ENCODE measurements at places on chromosomes 5 and 9.

- peak; percentile 17 for DNase-seq
These were observed 435 bp downstream of the ZNF189 start for GRCh38 chr9:101398930-101399642.

GRCh38 chr5:133868946-133869518 is 99.4 kb downstream of the C5orf15 start:
- peak; percentile 20 for DNase-seq

- DNase-seq, result no peak
These were observed 129.2 kb upstream of the PHYKPL start for GRCh38 chr5:178361657-178362445.

- DNase-seq, result no peak
These were observed 69.3 kb upstream of the TMEM252 start for GRCh38 chr9:68609901-68610415.

GRCh38 chr5:162719720-162720119 is 652.1 kb downstream of the GABRG2 start:
- DNase-seq, result no peak

- DNase-seq, result no peak
These were observed 9.0 kb downstream of the RGS14 start for GRCh38 chr5:177366528-177367322.

GRCh38 chr5:80139466-80139972 is 104.4 kb downstream of the THBS4 start:
- DNase-seq, result no peak

GRCh38 chr5:144011388-144011787 is 159.1 kb downstream of the YIPF5 start:
- DNase-seq, result no peak

DNA sequence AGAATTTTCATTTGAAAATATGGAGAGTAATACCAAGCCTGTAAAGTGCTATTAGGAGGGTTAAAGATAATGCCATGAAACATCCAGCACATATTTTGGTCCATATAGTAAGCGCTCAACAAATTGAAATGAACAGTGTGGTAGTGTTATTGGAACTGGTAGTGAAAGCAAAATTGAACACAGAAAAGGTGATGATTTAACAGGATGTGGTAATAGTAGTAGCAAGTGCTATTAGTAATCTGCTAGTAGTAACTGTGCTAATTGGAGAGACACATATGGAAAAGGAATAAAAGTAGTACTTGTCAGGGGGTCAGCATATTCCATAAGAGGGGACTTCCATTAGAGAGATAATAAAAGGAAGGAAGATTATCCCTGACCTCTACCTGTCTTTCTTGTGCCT is 187.3 kb downstream of the HTR1A start:
- no peak for DNase-seq

GRCh38 chr5:108727651-108728565 is 19.8 kb upstream of the FER start:
- peak; percentile 73 for DNase-seq

GRCh38 chr5:89584339-89584956 is 701.5 kb upstream of the MEF2C start:
- no peak for DNase-seq

GRCh38 chr9:129990269-129991010 is 52.5 kb downstream of the FNBP1 start:
- DNase-seq, result no peak

DNA sequence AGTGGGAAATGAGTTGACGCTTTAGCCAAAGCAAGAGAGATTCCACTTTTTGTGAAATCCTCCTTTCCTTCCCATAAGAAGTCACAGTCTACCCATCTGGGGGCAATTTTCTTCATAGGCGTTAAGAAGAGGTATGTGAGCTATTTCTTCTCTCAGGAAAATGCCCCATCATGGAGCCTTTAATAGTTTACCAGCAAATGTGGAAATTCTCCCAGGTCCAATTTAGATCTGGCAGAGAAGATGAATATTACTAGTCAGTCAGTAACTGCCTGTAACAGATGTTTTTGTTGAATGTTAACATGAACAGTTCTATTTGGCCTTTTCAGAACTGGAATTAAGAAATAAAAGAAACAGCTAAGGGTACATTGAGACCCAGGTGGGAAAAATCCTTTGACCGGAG is 156.4 kb upstream of the RFX3 start:
- no peak for DNase-seq

DNA sequence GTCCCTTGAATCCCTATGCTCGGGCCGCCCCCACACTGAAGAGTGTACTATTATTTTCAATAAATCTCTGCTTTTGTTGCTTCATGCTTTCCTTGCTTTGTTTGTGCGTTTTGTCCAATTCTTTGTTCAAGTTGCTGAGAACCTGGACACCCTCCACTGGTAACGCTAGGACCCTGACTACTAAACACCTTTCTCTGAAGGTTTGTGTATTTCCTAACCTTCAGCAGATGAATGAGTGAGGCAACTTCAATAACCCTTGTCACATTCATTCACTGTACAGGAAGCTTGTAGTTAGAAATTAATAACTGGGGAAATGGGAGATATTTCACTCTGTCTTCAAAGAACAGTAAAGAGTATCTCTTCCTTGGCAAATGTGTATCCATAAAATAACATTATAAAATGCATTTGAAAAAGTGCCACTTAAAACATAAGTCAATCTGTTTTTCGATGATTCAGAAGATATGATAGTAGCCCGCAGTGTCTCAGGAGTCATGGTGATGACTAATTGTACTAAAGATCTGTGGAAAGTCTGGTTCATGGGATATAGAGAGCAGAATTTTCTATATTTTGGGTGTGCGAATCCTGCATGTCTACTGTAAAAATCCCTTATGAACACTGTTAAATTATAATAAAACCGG is 43.2 kb upstream of the ANKH start:
- no peak for DNase-seq

DNA sequence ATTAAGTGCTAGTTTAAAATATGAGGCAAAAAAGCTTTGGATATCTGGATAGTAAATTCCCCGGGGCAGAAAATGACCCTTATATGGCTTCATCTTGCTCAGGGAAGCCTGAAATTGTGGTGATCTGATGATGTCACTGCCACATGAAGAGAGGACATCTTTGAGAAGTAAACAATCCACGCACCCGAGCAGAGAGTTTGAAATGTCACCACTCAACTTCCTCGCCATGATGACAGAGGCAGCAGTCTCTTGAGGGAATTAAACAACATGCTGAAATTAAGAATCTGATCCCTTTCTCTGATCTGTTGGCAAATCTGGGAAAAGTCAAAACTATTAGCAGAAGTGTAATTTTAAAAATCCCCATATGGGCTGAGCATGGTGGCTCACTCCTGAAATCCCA is 110.0 kb downstream of the TLE1 start:
- no peak for DNase-seq

DNA sequence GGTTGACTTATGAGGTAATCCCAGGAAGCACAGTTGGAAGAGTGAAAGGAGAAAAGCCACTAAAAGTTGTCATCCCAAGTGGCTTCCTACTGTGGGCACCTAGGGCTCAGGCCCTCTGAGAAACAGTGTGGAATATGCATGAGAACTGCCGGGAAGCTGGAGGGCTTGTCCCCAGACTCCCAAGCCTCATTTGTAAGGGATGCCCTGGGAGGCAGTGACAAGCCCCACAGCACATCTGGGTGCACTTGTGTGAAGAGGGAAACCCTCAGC is 64.5 kb downstream of the SFXN1 start:
- no peak for DNase-seq

GRCh38 chr9:105328872-105329718 is 84.6 kb downstream of the SLC44A1 start:
- DNase-seq, result no peak

- no peak for DNase-seq
These were observed 296.6 kb upstream of the RASA1 start for GRCh38 chr5:86971034-86971571.

GRCh38 chr5:155480731-155481131 is 467.2 kb downstream of the KIF4B start:
- no peak for DNase-seq

- DNase-seq, result no peak
These were observed 29.3 kb downstream of the MARVELD2 start for GRCh38 chr5:69444127-69444754.

- DNase-seq, result no peak
These were observed 295.2 kb downstream of the ARHGAP26 start for GRCh38 chr5:143065185-143065965.

- DNase-seq, result no peak
These were observed 105.8 kb downstream of the LIFR start for GRCh38 chr5:38450627-38451026.

DNA sequence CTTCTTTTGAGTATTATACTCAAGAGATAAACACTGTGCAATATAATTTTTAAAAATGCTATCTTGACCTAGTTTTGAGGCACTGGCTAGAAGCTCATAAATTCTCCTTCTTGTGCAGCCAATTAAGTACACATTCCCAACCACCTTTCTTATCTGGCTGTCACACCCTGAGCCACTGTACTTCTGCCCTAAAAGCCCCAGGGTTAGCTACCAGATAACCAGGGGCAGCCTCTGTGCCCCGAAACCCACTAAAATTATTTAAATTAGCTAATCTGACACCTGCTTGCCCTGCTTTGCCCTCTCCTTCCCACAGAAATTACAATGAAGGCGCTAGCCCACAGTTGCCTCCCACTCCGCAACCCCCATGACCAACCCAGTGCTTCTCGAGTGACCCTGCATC is 597.3 kb upstream of the TYRP1 start:
- no peak for DNase-seq

GRCh38 chr5:173315495-173316338 is 12.5 kb downstream of the STC2 start:
- peak; percentile 62 for DNase-seq

GRCh38 chr9:93316726-93317494 is 133.0 kb downstream of the WNK2 start:
- no peak for DNase-seq

GRCh38 chr5:140093179-140093578 is 20.7 kb upstream of the PURA start:
- DNase-seq, result no peak

- DNase-seq, result no peak
These were observed 247.9 kb downstream of the NFIB start for GRCh38 chr9:14066032-14066431.

DNA sequence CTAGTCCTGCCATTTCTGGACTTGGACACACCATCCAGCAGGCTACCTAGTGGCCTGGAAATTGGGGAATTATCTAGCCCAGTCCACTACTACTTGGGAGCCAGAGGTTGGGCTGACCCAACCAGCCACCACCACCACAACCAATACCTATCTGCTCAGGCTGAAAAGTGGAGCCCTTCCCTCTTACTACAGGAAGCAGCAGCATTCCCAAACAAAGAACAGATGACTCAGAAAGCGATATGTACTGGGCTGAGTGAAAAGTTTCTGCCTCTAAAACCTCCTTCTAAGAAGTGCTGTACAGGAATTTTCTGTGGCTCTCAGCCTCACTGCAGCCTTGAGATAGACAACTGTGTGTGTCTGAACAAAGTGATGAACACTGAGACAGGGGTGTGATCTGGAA is 279.4 kb downstream of the CDH10 start:
- DNase-seq, result no peak

DNA sequence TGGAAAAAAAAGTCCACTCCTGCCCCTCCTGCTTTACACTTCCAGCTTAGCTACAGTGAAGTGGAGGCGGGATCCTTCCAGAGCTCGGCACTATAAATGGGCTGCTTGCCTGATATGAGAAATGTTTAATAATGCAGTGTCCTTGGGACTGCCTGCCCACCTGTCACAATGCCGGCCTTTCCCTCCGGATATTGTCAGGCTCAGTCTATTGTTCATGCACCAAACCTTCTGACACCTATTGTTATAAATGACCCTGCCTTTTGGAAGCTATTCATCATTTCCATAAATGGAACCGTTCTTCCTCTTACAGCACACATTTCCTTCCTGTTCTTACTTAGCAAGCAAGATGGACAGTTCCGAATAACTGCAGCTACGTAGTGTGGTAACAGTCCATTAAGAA is 146.3 kb downstream of the DMAC1 start:
- no peak for DNase-seq

DNA sequence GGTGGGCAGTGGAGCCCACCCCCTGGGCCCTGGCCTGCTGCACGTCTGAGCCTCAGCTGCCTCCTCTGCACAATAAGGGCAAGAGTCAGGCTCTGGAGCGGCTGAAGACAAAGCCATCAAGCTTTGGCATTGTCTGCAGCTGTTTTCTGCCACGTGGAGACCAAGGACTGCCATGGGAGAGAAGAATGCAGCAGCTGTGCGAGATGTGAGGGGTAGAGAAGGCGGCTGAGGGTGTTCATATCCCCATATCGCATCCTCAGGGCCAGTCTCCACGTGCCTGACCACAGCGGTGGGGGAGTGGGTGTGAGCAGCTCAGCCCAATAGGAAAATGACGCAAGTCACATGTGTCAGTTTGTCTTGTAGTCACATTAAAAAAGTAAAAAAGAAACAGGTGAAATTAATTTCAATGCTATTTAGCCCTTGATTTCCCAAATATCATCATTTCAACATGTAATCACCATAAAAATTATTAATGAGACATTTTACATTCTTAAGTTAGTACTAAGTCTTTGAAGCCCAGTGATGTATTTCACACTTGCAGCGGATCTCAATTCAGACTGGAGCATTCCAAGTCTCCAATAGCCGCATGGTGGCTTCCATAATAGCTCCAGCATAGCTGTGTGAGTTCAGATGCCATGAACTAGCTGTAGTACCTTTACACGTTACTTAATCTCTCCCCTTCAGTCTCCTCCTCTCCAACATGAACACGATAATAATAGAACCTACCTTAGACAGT is 6.6 kb downstream of the C1QTNF2 start:
- DNase-seq, result no peak

DNA sequence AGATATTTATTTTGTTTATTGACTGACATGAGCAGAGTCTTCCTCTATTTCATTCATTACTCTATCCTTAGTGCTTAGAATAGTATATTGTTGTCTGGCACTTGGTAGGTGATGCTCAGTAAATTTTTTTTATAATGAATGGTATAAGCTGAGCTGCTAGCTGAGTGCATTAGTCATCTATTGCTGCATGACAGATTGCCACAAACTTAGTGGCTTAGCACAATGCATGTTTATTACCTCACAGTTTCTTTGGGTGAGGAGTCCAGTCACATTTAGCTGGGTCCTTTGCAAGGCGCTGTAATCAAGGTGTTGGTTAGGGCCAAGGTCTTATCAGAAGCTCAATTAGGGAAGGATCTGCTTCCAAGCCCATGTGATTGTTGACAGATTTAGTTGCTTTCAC is 23.1 kb downstream of the SMAD5 start:
- no peak for DNase-seq

DNA sequence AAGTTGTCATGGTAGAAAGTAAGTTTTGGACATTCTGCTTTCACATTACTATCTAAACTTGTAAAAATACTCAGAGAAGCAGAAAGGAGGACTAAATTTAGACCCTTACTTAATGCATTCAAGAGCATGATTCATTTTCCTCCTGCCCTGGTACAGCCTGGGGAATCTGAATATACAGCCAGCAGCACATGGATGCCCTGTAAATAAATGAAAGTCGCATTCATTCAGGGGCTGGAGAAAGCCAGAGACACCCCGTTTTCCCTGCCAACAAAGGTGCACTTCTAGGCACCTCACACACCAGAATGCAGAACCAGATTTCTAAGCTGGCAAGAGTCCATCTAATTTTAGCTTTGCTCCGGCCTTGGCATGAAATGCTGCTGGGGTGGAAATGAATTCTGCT is 172.7 kb upstream of the KLF9 start:
- DNase-seq, result no peak

Data from NCI-H1105 treated with DMSO at 0.1 percent for 48 hours (cell line).